Prostate gland (tissue), 2 donors: ENCODE measurements at places on chromosomes 1 and 21. TPM values are rescaled to one million over a fixed set of nuclear protein-coding genes. Genes with fewer than 3 reads are reported as not detected.

- DNase-seq, result no peak
Observed at GRCh38 chr1:153337980-153338853, 10.4 kb downstream of the PGLYRP4 start.

- DNase-seq, result no peak
Observed at GRCh38 chr1:76905876-76906595, 38.8 kb downstream of the ST6GALNAC5 start.

GRCh38 chr1:56237491-56238064 lies 341.8 kb downstream of the PLPP3 start:
- DNase-seq, result no peak

GRCh38 chr1:48371598-48371997 lies 100.4 kb downstream of the SPATA6 start:
- DNase-seq, result no peak

GUCA2A gene
- total RNA-seq, result not detected

- DNase-seq, result no peak
Observed at GRCh38 chr1:208129060-208129459, 115.1 kb downstream of the PLXNA2 start.

ADAMTS4 gene
- 0.55 TPM for total RNA-seq
